Omental fat pad (tissue), 4 donors: ENCODE measurements at places on chromosomes 12 and 14. TPM values are rescaled to one million over a fixed set of nuclear protein-coding genes. Genes with fewer than 3 reads are reported as not detected.

GRCh38 chr12:110849221-110849620 lies 2.4 kb downstream of the CCDC63 start:
- DNase-seq: no peak

DNA sequence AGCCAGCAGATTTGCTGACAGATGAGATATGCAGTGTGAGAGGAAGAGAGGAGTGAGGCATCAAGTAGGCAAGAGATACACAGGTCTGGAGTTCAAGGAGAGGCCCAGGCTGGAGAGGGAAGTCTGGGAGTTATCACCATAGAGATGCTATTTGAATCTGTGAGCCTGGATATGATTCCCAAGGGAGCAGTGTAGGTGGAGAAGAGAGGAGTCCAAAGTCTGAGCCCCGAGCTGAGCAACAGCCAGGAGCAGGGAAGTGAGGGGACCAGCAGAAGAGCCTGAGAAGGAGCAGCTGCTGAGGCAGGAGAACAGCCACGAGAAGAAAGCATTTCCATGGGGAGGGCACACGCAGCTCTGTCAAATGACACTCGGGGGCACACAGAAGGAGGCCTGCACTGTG lies 20.2 kb upstream of the NXPH4 start:
- no peak for DNase-seq

GPR65 gene
- 1.4 TPM for total RNA-seq

GLTP gene
- 28.5 TPM for total RNA-seq

- DNase-seq: no peak
Measured at GRCh38 chr14:100710391-100710790, 16.3 kb upstream of the DLK1 start.

ANKRD33 gene
- total RNA-seq: not detected

DNA sequence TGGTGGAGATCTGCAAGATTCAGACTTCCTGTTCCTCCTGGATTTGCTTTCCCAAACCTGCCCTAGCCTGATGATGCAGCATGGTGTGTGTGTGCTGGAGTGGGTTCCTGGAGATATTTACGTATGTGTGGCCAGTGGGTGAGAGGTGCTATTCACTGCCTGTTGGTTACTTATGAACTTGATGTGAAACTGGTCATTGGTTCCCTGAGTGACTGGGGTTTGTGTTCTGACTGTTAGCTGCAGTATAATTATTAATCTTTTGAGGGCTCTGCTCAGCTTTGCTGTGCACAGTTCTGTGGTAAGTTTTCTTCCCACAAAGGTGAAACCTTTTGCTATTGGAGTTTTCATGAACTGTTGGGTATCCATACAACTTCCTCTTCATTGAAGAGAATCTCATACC lies 541.8 kb upstream of the FBXO33 start:
- no peak for DNase-seq

DNA sequence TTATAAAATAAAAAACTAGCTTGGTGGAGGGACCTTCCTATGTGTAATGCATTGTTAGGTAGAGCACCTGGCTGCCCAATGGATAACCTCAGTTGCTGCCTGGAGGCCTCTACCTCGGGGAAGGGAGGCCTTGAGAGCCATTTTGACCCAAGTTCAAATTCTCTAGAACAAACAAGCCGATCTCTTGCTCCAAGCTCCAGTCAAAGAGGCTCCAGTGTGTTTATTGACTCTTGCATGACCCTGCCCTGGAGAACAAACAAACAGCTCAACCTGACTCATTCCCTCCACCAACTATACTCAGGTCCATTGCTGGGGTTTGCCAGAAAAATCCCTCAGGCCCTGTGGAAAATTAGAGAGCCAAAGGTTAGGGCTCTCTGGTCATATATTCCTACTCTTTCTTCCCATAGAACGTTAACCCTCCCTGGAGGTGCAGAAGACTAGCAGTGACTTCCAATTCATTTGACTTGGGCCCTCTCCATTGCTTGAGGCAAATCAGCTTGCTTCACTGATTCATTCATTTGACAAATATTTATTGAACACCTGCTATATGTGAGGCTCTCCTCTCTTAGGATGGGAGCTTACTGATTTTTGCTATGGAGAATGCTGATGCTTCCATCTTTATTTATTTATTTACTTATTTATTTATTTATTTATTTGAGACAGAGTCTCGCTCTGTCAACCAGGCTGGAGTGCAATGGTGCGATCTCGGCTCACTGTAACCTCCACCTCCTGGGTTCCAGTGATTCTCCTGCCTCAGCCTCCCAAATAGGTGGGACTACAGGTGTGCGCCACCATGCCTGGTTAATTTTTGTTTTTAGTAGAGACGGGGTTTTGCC lies 73.7 kb upstream of the CISTR start:
- DNase-seq: no peak

- no peak for DNase-seq
Measured at GRCh38 chr14:74089251-74090020, 4.7 kb downstream of the LIN52 start.

DNA sequence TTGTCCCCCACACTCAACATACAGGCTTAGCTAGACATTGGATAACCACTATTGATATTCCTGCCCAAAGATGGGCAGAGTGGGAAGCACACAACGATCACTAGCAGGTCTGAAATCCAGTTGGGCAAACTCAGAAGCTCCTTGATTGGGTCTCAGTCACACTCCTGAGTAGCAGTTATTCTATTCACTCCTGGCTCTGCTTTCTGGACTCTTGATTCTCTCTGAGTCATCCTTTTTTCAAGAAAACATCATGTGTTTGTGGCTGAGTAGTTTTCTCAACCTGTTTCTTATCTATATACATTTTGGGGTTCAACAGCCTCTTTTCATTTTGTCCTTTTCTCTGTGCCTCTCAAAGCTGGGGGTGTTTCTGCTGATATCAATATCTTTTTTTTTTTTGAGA lies 46.0 kb upstream of the MANSC4 start:
- no peak for DNase-seq

DNA sequence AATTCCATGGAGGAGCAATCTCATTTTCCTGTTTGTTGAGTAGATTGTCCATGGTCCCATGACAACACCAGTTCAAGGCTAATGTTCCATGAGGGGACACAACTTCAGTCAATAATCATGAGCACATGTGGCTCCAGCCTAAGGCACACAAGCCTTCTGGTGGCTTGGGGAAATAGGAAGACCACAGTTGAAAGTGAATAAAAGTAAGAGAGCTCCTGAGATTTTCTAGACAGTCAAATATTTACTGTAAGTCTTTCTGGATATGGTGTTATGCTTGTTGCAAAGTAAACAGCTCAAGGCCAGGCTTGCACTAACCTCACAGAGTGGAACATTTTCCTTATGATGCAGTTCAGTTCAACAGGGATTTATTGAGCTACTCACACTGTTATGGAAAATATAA lies 206.9 kb upstream of the SLC38A2 start:
- DNase-seq: no peak

PLEKHG7 gene
- not detected for total RNA-seq

DNA sequence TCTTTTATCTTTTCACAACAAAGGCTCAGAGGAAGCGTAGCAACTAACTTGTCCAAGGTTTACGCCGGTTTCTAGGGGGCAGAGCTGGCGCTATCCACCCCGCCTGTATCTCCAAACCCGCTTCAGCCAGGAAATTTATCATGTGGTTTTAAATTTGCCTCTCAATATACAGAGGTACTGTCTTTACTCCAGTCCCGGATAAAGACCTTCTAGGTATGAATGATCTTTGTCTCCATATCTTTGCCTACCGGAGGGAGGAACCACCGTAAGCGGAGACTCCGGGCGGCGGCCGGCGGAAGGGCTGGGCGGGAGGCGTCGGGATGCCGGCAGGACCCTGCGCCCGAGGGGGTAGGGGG lies 693 bp upstream of the RIMKLB start:
- DNase-seq: no peak

AVPR1A gene
- total RNA-seq: 45.3 TPM

DNA sequence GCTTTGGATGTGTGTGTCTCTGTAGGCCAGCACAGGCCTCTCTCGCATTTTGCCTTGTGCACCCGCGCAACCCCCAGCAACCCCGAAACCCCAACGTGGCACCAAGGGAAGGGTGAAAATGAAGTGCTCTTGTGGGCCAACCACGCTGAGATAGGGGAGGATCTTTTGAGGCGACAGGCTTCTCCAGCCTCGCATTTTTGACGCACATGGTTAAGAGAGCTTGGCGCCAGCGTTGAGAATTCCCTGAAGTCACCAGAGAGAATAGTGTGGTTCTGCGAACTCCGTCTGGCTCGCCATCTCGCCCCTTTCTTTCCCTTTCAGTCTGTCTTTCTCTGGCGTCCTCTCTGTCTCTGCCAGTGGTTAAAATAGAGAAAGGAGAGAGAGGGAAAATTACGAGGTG lies 1.9 kb upstream of the TBX3 start:
- DNase-seq: no peak

DNA sequence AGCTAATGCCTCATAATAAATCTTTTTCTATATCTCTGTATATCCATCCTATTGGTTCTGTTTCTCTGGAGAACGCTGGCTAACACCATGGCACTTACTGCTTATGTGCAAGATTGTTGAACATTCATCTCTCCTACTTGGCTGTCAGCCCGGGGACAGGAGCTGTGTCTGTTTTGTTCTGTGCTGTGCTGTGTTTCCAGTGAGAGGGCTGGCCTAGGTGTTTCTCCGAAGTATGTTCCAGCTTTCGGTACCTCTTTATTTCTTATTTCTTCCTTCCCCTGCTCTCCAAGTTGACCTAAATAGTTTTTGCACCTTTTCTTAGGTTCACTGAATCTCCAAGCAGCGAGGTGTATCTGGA lies 18.8 kb upstream of the NR4A1 start:
- DNase-seq: peak; percentile 55

- DNase-seq: no peak
Measured at GRCh38 chr14:87866116-87866515, 126.9 kb downstream of the GALC start.

MIS18BP1 gene
- 28.6 TPM for total RNA-seq

ATP5MC2 gene
- total RNA-seq: 295 TPM

DNA sequence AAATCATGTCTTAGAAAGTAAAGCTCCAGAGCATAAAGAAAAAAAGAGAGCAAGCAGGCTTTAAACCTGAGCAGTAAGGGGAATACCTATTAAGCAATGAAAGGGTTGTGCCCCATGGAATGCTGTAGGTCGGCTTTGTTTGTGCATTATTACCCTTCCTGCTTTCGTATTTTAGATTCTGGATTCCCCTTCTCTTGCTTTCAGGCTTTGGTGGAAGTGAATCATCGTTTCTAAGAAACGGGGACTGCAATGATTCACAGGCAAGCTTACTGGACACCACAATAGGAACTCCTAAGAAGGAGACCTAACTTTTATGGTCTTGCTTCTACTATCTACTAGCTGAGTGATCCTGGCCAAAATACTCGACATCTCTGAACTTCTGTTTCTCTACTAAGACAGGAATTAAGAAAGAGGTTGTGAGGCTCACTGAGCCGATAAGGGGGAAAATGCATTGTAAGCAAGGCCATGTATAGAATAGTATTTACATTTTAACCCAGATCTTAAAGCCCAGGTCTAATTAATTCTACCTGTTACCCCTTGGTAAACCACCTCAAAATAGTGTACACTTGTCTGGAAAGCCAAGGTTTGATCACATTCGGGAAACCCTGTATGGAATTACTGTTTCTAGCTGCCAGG lies 1.2 kb upstream of the BMAL2 start:
- no peak for DNase-seq

OR4K14 gene
- not detected for total RNA-seq

DNA sequence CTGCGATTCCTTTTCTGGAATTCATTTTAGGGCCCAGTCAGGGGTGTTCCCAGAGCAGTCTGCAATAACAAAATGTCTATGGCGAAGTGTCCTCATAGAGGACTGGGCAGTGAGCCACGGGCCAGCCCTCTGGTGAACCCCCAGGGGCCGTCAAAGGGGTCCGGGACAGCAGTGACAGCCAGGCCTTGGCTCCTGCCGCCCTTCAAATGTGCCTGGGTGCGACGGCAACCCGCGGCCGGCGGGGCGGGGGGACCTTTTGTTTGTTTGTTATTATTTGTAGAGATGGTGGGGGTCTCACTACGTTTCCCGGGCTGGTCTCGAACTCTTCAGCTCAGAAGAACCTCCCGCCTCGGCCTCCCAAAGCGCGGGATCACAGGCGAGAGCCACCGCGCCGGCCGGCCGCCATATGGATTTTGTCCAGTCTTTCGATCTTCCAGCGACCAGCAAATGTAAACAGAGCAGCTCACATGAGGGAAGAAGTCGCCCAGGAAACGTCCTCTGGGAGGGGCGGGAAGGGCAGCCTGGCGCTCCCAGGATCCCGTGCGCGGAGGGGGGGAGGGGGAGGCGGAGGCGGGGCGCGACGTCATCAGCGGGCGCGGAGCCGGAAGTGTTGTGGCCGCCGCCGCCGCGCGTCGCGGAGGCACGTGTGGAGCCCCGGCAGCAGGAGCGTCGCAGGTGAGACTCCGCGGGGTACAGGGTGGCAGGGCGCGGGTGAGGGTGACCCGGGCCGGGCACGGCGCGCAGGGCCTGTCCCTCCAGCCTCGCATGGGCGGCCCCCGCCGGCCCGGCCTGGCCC lies at the start of gene TRMT61A:
Gene TRMT61A (plus strand): TSS at position 610 of the 796 bp plus-strand sequence. CDS start 783 bp downstream, outside the sequence.
- DNase-seq: no peak

- no peak for DNase-seq
Measured at GRCh38 chr14:95033682-95034632, 123.4 kb downstream of the DICER1 start.

HNF1A gene
- not detected for total RNA-seq

DNA sequence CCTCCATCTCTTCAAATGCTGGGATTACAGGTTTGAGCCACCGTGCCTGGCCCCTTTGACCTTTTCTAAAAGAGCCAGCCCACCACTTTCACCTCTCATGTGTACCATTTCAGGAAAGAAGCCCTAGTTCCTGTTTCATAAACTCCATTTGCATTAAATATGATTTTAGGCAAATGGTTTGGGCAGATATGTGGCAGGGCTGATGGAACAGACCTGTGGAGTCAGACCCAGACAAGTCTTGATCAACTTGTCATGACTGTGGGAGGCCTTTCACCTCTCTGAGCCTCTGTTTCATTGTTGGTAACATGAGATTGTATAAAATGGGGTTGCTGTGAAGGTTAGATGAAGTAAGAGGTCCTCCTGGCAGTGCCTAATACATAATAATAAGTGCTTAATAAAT lies 5.2 kb upstream of the MAP3K9 start:
- DNase-seq: no peak

DNA sequence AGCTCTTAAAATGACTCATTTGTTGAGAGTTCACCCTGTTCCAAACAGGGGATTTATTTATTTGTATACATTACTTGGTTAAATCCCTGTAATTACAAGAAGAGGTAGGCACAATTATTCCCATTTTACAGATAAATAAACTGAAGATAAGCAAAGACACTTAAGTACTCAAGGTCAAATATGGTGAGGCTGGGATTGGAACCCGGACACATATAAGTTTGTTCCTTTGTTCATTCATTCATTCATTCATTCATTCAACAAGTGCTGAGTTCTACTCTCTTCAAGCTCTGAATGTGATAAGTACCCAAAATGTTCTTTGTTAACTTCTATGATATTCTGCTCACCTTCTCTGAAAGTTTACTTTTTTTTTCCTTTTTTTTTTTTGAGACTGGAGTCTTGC lies 2.4 kb upstream of the TRIM9 start:
- DNase-seq: no peak

DNA sequence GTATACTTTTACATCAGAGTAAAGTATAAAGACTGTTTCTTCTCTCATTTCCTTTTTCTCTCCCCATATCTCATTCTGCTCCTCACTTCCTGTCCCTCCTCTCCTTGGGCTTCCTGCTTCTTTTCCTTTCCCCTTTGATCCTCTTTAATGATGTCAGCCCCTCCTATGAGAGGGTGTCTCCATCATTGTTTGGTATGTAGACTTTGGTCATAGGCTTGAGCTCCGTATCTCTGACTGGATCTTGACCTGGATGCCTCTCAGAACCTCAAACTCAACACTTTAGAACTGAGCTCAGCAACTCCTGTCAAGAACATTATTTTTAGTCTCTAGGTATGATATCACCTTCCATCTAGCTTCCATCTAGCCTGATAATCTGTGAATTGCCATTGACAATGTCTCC lies 50.3 kb downstream of the AKAP6 start:
- DNase-seq: no peak

ANO4 gene
- total RNA-seq: 1.2 TPM

SRGAP1 gene
- total RNA-seq: 11.3 TPM
